ENCODE measurements at places on chromosomes 11 and 22.

GRCh38 chr11:29095821-29096220 is 921.0 kb downstream of the KCNA4 start:
- no peak for DNase-seq

DNA sequence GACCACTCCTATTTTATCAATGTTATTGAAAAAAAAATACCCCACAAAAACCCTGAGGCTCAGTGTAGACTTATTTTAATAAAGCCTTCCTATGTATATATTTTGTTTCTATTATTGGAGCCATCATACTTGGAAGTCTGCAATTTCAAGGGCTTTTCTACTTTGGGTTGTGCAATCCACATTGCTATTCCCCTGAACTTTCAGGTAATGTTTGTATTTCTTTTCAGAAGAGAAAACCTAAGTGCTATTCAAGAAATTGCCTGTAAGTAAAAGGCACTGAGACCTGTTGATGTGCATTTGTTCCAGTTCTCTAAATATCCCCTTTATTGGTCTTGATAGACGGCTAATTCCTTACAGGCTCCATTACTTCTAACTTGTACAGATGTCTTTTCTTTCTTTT is 280.7 kb upstream of the RAG2 start:
- no peak for DNase-seq

DNA sequence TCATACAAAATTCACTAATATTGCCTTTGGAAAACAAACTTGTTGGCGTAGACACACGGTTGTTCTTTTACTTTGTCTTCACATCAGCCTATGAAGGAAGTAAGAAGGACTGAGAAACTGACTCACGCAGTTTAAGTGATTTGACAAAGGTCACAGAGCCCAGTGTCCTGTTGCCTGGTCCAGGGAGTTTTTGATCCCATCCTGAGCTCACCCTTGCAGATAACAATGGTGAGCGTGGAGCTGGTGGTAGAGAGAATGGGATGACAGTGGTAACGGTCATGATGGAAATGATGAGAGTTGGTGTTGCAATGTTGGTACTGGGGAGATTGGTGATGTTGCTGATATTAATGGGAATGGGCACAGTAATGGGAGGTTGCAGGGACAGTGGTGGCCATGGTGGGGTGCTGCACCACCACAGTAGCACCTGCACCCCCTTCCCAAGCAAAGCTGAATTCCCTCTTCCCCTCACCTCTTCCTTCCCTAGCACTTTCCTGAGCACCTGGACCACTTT is 22.0 kb downstream of the CREB3L1 start:
- DNase-seq: no peak

DNA sequence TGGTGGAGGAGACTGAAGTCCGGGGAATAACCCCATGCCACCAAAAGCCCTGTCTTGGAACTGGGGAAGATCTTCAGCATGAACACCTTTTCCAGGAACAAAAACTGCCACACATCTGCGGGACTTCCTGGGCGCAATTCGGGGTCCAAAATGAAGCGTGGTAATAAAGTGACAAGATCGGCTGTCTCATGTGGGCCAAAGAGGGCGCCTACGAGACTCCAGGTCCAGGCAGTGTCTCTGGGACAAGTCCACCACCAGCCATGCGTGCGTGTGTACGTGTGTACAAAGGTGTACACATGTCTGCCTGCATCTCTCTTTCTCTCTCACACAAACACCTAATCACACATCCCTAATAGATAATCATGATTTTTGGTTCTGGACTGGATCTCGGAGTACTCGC is 8.9 kb upstream of the MYBPC3 start:
- DNase-seq: no peak

- no peak for DNase-seq
Measured at GRCh38 chr22:26673486-26673885, 16.1 kb downstream of the MIAT start.

DNA sequence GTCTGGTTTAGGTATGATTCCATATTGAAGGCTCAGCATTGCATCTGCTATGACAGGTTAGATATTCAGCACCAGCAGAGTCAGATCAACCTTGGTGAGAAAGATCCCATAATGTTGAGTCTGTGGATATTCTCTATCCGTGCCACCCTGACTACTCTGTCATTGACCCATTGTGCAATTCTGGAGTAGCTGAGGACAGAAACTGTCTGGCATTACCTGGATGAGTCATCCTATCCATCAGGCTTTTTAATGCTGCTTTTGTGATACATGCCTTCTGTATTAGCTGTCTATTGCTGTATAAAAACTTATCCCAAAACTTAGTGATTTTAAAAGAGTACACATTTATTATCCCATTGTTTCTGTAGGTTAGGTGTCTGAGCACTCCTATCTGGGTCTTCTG is 189.1 kb upstream of the FAT3 start:
- DNase-seq: no peak

DNA sequence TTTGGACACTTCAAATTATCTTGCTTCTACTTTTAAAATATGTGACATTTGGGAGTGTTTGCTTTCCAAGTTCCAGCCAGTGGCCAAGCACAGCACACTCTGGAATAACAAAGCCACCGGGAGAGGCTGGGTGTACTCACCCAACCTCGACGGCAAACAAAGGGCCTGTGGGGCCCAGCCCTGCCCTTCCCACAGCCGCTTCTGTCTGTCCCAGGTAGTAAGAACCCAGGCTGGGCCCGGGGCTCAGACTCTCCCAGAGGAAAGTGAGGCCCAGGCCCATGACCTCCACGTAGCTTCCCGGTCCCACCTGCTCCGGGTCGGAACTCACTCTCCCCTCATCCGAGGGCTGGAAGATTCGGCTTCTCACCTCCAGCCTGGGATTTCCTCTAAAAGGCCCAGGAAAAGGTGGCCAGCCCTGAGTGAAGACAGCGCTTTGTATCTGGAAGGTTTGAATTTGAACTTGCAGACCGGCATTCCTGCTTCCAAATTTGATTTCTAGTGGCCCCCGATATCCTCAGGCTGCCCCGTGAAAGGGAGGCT is 93.5 kb downstream of the CELSR1 start:
- DNase-seq: no peak

GRCh38 chr22:44752285-44753188 is at the start of gene ARHGAP8:
ARHGAP8 (plus strand) TSS chr22:44752575; CDS start chr22:44786528, 33,953 bp downstream.
- DNase-seq: no peak

GRCh38 chr11:46912526-46913150 is 5.7 kb downstream of the LRP4 start:
- no peak for DNase-seq

DNA sequence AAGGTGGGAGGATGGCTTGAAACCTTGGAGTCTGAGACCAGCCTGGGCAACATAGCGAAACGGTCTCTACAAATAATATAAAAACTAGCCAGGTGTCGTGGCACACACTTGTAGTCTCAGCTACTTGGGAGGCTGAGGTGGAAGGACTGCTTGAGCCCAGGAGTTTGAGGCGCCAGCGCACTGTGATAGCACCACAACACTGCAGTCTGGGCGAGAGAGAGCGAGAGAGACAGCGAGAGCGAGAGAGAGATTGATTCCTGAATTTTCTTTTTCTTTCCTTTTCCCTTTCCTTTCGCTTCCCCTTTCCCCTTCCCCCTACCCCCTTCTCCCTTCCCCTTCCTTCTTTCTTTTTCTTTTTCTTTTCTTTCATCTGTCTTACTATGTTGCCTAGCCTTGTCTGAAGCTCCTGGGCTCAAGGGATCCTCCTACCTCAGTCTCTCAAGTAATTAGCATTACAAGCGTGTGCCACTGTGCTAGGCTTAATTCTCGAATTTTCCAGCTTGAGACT is 162.4 kb upstream of the ZBED5 start:
- no peak for DNase-seq

- DNase-seq: no peak
Measured at GRCh38 chr22:28032861-28033260, 113.8 kb upstream of the PITPNB start.

DNA sequence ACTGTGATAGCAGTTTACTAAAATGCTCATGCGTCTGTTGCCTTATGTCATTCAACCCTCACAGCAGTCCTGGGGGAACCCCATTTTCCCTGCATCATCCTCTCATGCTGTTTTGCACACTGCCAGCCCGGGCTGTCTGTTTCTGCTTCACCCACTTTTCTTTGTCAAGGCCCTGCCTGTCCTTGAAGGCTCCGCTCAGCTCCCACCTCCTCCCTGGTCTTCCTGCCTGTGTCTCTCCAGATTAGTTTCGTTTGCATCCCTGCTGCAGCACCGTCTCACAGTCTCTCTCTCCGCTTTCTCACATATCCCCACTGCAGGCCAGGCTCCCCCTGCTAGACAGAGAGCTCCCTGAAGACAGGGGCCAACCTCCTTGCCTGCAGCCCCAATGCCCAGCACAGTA is 29.9 kb downstream of the SERPINH1 start:
- DNase-seq: no peak

- no peak for DNase-seq
Measured at GRCh38 chr11:74050465-74050864, 41.6 kb upstream of the UCP3 start.

DNA sequence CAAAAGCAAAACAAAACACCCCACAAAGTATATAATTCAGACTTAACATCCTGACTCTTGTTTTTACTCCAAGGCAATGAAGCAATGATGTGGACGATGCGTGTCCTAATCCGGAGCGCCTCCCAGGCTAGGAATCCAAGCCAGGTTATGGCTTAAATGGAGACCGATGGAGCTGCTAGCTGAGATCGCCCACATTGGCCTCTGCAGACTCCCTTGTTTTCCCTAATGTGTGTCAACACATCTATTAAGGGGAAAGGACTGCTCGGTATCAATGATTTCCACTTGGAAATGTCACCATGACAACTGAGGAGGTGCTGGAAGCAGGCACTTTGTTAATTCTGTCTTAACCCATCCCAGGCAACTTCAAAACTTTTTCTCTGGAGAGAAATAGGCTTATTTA is 311.7 kb downstream of the TBC1D22A start:
- no peak for DNase-seq

Data from stimulated activated CD4-positive, alpha-beta T cell treated with anti-CD3 and anti-CD28 coated beads, Interleukin-2, amount 100 ng/mL, for 48 hours (primary cell).